ENCODE measurements at places on chromosomes 4 and X.

DNA sequence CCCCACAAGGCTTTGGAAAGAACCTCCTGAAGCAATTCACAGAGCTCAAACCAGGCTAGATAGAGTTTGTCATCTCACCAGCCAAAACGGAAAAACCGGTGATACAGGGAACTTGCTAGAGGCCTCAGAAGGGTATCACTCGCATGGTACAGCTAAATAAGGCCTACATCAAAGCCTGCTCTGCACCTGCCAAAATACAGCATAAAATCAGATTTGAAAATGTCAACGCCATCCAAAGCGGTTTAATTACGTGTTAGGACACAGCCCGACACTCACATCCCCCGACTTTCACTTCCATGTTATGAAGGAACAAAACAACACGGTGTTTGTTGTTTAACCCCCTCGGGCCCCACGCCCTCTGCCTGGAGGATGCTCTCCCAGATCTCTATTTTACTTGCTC lies 65.0 kb downstream of the MAPK10 start:
- DNase-seq: no peak

- DNase-seq: no peak
Measured at GRCh38 chr4:87304745-87305432, 17.8 kb downstream of the HSD17B13 start.

DNA sequence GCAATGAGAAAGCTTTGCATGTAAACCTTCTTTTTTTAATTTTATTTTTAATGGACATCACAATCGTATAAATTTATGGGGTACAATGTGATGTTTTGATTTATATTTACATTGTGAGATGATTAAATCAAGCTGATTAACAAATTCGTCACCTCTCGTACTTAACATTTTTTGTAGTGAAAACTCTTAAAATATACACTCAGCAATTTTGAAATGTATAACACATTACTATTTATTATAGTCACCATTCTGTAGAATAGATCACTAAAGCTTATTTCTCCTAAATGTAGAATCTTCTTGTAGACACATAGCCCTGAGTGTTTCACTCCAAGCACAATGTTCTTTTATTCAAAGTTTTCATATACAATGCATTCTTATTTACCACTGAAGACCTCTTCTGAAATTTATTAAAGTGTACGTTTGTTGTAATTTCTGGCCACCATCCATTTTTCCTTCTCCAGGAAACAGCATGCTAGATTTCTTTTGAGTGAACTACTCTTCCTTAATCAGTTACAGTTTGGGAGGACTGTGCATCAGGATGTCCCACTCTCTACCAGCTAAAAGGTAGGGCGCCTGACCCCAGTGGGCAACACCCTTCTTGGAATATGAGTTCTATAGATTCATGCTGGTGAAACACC lies 4.4 kb upstream of the RBBP7 start:
- DNase-seq: no peak

DNA sequence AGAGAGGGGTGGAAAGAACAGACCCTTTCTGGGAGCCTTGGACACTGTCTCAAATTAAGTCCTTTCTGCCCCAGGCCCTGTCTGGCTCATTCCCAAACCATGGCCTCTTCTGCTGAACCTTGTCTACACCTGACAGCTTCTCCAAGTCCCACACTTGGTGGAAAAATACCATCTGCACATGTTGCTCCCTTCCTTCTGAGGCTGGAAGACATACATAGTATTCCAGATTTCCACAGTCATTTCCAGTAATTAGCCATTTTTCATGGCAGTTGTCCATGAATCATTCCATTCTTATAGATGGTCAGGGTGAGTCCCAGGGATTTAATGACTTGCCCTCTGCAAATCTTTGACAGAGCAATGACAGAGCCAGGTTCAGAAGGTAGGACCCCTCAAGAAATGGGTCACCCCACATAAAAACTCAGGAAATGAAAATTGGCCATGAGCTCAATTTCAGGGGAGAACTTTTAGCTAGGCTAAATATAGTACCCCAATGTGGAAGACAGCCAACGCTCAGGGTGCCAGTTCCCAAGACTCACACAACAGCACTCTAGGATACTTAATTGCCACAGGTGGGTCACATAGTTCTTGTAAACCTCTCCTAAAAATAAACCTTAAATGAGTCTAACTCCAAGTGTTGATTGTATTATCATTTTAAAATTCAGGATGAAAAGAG lies 16.2 kb upstream of the DAPP1 start:
- no peak for DNase-seq

GRCh38 chrX:109533005-109533404 lies 3.6 kb upstream of the NXT2 start:
- no peak for DNase-seq

GRCh38 chrX:22164770-22165388 lies 107.8 kb upstream of the CBLL2 start:
- DNase-seq: no peak
